Effector CD4-positive, alpha-beta T cell (primary cell): ENCODE measurements at places on chromosomes 7 and 10.

GRCh38 chr10:100519311-100520051 lies at the start of gene SEC31B:
SEC31B (minus strand) TSS chr10:100519861; CDS start chr10:100516952, 2,909 bp downstream.
- DNase-seq, result no peak

- DNase-seq, result no peak
Observed at GRCh38 chr10:37765216-37765615, 92.2 kb downstream of the ZNF248 start.

GRCh38 chr10:6011558-6011957 lies 34.2 kb upstream of the IL15RA start:
- DNase-seq, result no peak

DNA sequence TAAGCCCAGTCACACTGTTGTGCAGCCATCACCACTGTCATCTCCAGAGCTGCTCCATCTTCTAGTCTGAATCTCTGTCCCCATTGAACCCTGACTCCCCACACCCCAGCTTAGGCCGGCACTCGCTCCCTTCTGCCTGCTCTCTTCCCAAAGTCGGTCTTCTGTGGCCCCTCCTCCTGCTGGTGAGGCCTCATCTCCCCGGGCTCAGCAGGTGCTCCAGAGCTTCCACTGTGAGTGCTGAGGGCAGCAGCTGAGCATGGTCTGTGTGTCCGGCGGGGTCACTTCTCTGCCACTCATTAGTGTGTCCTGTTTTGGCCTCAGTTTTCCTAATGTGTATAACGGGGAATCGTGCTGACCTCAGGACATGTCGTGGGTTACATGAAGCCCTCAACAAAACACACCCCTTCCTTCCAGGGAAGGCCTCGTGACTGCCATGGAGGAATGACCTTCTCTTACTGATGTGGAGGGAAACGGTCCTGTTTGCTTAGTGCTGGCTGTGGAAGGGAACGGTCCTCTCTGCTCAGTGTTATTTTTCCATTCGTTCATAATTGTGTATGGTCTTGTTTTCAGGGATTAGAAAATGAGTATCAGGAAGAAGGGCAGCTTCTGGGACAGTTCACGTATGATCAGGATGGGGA lies 4.3 kb upstream of the GET4 start:
- DNase-seq, result no peak

DNA sequence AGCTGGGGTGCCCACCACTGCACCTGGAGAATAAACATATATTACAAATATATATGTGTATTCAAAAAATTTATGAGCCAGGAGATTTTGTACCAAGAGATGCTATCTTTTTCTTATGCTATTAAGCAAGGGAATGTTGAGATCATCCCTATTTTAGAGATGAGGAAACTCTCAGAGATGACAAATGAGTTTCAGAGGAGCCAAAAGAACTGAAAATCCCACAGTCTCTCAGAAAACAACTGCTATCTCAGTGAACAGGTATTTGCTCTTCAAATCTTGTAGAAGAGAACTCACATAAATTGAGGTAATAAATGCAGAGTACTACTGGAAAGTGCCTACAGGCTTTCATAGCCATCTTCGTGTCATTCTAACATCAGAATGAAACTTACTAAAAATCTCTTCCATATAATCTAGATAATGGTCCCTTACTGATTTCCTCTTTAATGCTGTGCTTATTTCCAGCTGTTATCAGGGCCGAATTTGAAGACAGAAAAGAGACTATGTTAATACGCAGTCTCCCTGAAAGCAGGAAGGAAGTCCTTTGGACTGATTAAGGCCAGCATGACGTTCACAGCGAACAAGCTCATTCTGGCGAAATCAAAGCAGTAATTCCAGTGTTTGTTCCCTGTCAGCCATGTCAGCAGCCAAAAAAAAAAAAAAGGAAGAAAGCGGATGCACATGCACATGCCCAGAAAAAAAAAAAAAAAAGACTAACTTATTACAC lies 29.4 kb upstream of the ANAPC16 start:
- DNase-seq, result no peak

DNA sequence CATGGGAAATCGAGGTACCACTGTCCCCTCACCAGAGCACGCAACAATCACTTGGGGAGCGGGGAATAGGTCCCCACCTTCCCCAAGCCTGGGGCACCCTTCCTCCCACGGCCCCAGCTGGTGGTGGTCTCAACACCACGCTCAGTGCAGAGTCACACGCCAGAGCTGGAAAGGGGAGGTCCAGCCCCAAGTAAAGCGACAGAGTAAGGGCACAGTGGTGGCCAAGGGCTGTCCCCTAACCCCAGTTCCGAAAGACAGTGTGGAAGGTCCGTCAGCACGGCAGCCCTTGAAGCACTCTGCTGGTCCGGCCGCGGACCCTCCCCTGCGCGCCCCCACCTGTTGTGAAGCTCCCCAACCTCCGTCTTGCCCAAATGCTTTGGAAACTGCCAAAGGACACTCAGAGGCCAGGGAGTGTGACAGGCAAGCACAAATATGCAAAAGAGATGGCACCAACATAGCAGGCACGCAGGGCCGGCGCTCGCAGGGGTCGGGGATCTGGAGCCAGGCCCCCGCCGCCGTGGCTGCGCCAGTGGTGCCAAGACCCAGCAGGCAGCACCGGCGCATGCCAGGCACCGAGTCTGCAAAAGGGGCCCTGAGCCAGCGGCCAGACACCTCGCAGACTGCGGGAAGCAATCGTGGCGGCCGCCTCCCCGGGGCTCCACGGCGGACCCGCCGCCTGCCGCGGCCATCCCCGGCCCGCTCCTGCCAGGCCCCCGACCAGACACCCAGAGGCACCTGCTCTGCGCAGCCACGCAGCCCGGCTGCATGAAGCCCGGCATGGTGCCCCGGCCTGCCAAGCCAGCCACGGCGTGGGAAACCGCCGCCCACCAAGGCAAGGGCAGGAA lies 51.6 kb upstream of the SRRM3 start:
- no peak for DNase-seq

DNA sequence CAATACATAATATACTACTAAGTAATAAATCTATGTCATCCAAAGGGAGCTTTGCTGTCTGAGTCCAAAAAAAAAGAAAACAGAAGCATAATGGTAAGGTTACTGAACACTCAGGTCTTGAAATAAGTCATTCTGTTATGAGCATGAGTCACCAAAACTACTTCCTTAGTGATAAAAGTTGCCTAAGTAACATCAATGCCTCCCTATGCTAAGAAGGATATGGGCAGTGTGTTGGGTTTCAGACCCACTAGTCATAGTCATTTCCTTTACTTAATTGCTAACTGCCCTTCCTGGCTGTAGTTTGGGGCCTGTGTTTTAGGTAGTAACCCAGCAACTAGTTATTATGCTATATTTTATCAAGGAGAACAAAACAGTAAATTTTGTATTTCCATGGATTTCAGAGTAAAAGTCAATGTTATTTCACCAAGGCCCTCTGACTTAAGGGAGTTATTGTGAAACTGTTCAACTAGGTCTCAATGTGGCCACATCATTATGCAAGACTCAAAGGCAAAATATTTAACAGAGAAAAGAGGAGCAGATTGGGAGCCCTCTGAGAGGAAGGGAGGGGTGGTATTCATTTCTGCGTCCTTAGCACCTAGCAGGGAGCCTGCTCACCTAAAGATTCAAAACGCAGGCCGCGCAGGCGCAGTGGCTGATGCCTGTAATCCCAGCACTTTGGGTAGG lies 11.7 kb upstream of the VIM start:
- DNase-seq, result no peak

DNA sequence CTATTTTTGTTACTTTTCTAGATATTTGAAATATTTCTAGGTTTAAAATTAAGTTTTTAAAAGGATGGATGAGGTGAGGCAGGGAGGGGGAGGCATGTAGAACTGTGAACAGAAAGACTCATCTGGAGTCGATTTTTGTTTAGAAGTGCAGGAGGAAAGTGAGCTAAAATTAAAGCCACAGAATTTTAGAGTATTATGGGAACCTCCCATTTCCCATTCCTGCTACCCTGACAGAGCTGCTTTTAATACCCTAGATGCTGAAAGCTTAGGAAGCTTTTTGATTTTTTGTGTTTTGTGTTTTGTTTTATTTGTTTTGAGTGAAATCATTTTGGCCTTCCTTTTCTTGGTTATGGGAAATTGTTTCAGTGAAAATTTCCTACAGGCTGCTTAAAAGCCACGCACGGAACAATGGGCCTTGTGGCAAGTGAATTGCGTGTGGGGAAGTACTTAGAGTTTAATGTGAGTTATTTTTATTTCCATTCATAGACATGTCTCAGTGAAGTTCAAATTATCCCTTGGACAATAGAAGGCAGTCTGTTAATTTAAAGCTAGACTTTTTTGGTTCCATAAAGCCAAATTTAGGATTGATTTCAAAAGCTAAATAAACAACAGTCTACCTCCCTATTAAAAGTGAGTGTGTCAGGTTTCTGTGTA lies 102.0 kb upstream of the HDAC9 start:
- DNase-seq, result no peak

- no peak for DNase-seq
Observed at GRCh38 chr7:8305104-8305503, 43.1 kb upstream of the ICA1 start.

- no peak for DNase-seq
Observed at GRCh38 chr7:139648941-139649425, 125.5 kb downstream of the CLEC2L start.

DNA sequence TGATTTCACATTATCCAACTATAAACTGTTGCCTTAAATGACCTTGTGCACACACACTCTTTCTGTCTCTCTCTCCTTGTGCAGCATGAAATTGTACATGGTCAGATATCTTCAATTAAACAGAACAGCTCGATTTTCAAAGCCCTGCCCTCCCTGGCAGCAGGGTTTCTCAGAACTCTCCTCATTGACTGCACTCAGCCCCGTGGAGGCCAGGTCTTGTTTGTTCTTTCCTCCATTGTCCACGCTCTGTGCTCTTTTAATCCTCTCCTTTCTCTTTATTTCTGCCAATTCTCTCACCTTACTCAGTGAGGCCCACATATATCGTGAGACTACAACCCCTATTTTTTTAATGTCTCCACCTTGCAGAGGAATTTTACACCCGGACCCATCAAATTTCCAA lies 175.9 kb upstream of the STK17A start:
- no peak for DNase-seq
